Activated T-helper 1 cell treated with anti-CD3 and anti-CD28 coated beads, Interleukin-12 subunit alpha, Interleukin-12 subunit beta, Interleukin-2, Interleukin-4 antibody, amounts not matched to agents 30 ng/mL and 10 ng/mL and 1 ng/mL, durations not matched to agents 14 hours and 24 hours and 36 hours (primary cell): ENCODE measurements at places on chromosomes 5 and 9.

DNA sequence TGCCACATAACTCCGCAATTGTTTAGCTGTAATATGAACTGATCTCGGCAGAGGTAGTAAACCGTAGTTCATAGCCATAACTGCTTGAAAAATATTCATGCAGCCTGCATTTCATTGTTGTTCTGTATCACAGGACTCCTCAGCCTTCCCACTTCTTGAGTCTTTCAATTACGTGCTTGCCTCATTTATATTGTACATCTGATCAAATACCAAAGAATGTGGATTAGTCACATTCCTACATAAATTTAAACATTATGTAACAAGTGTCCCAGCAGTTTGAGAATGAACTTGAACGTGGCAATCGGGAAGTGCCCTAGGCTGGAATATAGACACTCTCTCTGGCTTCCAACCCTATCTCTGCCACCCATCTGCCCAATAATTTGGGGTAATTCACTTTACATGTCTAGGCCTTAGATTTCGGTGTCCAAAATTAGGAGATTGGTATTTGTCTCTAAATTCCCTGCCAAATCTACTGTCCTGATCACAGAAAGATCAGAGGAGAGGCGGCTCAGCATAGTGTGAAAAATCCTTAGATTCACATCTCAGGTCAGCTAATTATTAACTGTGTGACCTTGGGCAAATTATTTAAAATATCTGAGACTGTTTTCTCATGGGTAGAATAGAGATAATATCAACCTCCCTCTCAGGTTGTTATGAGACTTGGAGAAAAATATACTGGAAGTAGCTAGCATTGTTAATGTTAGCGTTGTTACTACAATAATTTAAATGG is 215.1 kb upstream of the RFX3 start:
- DNase-seq: no peak

GRCh38 chr5:77452351-77452750 is 39.8 kb downstream of the WDR41 start:
- no peak for DNase-seq

DNA sequence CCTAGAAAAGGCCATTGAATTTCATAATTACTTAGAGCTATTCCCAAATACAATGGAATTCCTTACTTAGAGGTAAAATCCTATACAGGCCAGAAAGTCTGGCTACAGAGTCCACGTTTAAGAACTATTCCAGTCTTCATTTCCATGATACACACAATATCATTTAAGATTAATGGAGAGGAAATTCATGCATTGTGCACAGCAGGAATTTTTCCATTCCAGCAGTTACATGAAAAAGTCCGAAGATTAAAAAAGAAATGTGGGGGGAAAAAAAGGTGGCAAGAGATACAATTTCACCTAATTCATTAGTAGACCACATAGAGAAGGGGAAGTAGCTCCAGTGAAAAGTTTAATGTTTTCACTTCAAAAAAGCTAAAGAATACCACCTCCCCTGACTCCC is 63.1 kb downstream of the CHD1 start:
- no peak for DNase-seq

DNA sequence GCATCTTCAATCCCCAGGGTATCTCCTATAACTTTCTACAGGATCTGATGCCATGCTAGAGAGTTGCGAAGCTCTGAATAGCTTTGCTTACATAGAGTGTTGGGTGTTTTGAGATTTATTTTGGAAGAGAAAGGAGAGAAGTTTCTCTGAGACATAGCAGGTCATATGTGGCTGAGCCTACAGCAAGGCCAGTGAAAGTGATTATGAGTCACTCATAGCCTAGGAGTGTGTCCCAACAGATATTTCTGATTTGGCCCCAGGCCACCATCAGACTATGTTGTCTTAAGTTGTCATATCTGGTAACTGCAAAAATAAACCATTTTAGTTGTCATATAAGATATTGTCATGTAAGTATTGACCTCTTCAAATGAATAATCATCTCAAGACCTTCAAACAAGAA is 132.0 kb upstream of the RAI14 start:
- no peak for DNase-seq

DNA sequence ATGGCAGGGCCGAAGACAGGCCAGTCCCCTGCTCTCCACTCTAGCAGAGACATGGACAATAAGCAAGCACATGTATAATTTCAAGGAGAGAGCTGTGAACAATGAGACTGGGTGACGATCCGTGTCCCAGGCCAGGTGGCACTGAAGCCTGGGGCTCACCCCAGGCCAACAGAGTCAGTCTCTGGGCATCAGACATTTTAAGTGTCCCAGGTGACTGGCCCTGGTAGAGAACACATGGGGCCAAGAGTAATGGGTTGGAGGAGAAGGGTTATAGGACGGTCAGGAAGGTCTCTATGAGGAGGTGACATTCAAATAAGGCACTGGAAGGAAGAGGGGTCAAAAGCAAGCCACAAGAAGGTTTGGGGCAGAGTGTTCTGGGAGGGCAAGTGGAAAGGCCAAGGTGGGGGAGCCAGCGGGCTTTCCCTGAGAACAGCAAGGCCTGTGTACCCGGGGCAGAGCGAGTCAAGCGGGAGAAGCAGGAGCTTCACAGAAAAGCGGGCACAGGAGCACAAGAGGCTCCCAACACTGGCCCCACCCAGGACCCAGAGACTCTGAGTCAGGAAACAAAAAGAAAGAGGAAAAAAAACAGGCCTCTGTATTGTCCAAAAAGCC is 1.1 kb upstream of the AKNA start:
- no peak for DNase-seq

- no peak for DNase-seq
These were observed 92.6 kb downstream of the STK32A start for GRCh38 chr5:147327421-147327820.
